Heart left ventricle (tissue), 16 donors: ENCODE measurements at places on chromosomes 4 and X.

- no peak for DNase-seq
Observed at GRCh38 chr4:172411149-172411548, 597.9 kb downstream of the GALNTL6 start.

GRCh38 chrX:18873189-18873791, 110.6 kb downstream of the PHKA2 start:
- no peak for DNase-seq

DNA sequence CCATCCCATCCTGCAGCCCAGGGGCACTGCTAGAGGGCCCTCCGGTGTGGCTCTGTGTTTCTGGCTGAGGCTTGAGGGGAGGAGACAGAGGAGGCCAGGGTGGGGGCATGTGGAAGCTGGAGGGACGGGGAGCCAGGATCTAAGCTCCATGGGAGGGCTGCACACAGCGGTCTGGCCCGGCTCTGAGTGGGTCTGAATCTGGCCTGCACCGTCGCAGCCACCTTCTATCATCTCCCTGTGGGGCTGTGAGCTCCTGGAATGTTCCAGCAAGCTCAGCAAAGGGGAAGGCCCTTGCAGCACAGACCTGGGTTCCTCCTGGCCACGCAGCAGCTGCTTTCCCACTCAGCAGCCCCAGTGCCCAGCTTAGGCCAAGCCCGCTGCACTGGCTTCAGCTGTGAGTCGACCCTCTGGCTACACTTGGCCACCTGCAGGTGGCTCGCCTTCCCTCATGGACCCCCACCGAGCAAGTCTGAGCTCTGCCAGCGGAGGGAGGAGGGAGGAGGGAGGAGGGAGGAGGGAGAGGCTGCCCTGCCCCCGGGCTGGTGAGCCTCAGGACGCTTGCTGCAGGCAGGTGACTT, 5.3 kb downstream of the NKX1-1 start:
- DNase-seq: peak; percentile 32

DNA sequence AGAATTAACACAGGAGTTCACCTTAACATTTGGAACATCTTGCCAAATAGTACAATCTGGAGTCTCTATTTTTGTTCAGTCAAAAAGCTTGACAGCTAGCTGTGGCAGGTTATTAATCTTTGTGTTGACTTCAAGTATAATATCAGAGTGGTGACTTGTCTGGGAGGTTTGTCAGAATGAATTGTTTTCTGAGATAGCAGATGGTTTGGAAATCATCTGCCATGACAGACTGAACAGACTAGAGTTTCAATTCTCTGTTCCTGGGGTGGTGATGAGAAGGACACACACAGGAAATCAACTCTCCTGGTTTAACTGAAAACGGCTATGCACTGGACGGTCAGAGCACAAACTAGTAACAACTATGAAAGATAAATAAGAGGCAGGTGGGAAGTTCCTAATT, 203.3 kb upstream of the EMCN start:
- DNase-seq: no peak

DNA sequence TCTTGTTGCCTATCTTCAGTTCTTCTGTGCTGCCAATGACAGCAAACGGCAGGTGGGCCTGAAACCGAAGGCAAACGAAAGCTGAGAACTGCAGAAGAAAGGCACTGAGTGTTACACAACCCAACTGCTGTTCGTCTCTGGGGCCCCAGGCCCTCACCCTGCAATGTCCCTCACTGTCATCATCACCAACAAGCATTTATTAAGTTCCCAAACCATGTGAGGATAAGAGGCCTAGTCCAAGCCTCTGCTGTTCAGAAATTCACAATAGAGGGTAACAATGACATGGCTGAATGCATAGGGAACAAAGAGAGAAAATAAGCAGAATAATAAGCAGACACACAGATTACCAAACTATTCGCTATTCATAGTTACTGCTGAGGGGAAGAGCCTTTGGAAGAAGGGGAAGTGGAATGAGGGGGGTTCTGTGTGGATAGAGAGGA, 34.5 kb upstream of the NKRF start:
- no peak for DNase-seq

DNA sequence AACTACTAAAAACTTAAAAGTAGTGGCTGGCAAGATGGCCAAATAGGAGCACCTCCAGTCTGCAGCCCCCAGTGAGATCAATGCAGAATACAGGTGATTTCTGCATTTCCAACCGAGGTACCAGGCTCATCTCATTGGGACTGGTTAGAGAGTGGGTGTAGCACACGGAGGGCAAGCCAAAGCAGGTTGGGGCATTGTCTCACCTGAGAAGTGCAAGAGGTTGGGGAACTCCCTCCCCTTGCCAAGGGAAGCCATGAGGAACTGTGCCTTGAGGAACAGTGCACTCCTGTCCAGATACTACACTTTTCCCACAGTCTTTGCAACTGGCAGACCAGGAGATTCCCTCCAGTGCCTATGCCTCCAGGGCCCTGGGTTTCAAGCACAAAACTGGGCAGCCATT, 311.1 kb downstream of the PAPSS1 start:
- no peak for DNase-seq

DNA sequence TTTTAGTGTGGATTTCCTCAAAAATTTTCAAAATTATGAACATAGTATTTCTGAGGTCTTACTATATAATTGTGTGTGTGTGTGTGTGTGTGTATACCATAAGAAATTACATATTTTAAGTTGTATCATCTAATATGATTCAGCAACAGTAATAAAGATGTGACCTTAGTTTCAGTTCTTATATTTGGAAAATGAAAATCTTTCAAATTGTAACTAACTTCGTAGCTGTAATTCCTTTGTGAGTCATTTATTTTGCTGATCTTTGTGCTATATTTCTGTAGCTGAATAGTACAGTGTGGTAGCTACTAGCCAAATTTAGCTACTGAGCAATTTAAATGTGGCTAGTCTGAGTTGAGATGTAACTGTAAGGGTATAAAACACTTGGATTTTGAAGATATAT, 116.4 kb downstream of the RAP1GDS1 start:
- no peak for DNase-seq

DNA sequence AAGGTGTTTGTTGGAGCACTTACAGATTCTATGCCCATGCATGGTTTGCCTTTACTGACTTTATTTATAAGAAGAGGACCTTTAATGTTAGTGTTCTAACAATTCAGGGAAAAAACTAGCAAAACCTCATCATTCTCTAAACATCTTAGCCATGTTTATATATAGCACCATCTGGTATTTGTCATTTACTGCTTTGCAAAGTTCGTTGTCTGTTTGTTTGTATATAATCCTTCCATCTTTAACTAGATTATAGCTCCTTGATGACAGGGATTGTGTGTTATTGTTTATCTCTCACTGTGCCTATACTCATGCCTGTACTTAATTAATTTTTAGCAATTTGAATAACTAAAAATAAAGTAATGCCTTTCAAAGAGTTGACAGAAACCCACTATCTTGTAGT, 170.6 kb upstream of the PACRGL start:
- DNase-seq: no peak

- DNase-seq: no peak
Observed at GRCh38 chr4:189313861-189314513, 626.7 kb upstream of the FRG1 start.

GRCh38 chr4:174198396-174198795, 85.1 kb downstream of the FBXO8 start:
- no peak for DNase-seq

DNA sequence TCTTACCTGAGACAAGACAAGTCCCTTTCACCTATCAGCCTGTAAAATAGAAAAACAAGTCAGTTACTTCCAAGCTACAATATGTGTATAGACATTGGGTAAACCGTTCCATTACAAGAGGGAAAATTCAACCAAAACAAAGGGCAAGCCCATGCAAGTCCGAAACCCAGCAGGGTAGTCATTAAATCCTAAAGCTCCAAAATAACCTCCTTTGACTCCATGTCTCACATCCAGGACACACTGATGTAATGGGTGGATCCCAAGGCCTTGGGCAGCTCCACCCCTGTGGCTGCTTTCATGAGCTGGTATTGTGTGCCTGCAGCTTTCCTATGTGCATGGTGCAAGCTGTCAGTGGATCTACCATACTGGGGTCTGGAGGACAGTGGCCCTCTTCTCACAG, 14.7 kb upstream of the FAM47B start:
- no peak for DNase-seq

DNA sequence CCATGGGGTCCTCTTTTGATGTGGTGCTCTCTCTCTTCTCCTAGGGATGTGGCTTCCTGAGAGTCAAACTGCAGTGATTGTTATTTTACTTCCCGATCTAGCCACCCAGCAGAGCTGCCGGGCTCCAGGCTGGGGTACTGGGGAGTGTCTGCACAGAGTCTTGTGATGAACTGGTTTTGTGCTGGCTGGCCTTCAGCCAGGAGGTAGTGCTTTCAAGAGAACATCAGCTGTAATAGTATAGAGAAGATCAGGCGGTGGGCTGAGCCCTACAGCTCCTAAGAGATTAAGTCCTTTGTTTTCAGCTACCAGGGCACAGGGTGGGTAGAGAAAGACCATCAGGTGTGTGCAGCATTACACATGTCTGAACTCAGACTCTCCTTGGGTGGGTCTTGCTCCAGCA, 59.0 kb upstream of the AGTR2 start:
- no peak for DNase-seq

- DNase-seq: no peak
Observed at GRCh38 chr4:1902243-1902642, 31.1 kb downstream of the NSD2 start.

GRCh38 chr4:80186676-80187075, 10.6 kb upstream of the PRDM8 start:
- no peak for DNase-seq

DNA sequence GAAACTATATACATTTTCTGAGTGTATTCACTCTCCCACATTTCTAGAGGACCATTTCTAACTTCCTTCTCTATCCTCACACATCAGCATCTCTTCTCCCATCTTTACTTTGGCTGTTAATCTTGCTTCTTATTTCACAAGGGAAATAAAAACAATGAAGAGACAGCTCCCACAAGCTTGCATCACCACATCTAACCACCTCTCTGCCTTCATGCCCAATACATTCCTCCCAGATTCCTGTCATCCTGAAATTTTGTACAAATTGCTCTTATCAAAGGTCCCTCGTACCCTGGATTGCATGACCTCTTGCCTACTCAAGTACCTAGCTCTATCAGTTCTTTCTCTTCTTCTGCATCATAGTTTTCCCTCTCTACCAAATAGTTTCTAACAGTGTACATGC, 215.2 kb downstream of the ANTXR2 start:
- no peak for DNase-seq

DNA sequence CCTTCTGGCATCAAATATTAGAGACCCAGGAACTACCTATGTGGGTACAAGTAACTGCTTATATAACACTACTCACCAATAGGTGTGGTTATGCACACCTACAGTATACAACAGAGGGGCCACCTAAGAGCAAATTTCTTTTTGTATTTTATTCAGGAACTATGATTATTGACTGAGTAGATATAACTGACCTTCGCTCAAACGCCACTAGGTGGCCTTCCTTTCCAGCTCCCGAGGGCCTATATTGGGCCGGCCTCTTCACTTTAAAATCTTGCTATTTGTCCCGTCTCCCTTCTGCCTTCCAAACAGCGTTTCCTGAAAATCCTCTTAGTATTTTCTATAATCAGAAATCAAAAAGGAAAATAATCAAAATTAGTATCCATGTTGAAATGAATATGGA, 19.9 kb upstream of the PABPC5 start:
- DNase-seq: no peak

GRCh38 chr4:98446499-98447375, 185.6 kb downstream of the RAP1GDS1 start:
- no peak for DNase-seq

DNA sequence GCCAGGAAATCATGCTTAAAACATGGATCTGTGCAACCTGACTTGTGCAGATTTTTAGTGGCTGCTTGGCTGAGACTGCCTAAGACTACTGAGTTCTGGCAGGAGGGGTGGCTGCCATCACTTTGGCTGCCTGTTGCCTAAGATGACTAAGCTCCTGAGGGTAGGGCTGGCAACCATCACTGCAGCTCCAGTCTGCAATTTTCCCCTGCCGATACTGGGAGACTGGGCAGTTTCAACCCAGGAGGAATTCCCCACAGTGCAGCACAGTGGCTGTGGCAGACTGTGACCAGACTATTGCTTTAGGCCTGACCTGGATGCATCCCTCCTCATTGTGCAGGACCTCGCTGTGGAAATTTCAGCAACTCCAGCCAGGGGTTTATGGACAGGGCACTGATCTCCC, 544.9 kb downstream of the ANKRD50 start:
- DNase-seq: no peak

DNA sequence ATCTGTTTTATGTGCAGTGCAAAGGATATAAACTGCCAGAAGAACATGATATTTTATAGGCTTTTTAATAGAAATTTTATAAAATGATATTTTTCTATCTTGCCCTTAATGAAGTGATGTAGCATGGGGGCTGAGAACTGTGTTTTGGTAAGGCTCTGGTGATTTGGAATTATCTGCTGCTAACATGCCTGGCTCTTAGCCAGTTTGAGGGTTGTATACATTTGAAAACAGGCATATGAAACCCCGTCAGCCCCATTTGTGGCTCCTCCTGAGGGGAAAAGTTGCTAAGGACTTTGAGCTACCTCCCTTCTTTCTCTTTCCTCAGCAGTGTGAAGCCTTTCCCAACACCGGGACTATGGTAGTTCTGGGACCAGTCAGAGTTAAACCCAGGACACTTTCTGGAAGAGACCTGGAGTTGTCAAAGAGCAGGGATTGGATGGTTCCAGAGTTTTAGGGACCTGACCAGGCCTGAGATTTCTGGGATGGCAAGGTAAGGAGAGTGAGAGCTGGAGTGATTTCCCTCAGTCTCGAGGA, 4.7 kb downstream of the SFRP2 start:
- DNase-seq: no peak

- peak; percentile 45 for DNase-seq
Observed at GRCh38 chr4:182880387-182881356, 36.5 kb downstream of the DCTD start.

GRCh38 chrX:111322231-111322855, 52.1 kb upstream of the CAPN6 start:
- DNase-seq: no peak

GRCh38 chrX:97907791-97908190, 1024.1 kb downstream of the RPA4 start:
- DNase-seq: no peak

DNA sequence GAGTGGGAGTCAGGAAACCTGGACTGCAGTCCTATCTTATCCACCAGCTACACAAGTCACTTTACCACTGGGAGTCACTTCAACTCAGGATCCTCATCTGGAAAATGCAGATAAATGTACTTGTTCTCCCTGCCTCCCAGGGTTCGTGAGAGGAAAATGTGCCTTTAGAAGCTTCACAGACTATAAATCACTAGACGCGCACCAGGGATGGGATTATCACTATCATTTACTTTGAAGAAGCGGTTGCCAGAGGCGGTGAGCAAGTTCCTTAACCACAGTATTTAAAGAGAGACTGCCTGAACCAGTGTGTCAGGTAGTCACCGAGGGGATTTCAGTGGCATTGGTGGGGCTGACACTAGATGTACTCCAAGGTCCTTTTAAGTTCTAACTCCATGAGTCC, 219.5 kb downstream of the HS6ST2 start:
- no peak for DNase-seq
